ENCODE measurements at places on chromosomes 5 and 9. TPM values are rescaled to one million over a fixed set of nuclear protein-coding genes. Genes with fewer than 3 reads are reported as not detected.

SLC6A19 gene
- polyA plus RNA-seq, result not detected

PTGR1 gene
- 15.3 TPM for polyA plus RNA-seq

GRIA1 gene
- 0.96 TPM for polyA plus RNA-seq

TLR4 gene
- polyA plus RNA-seq, result not detected

ORM2 gene
- polyA plus RNA-seq, result 0.76 TPM

ACSL6 gene
- 0.76 TPM for polyA plus RNA-seq

- H3K36me3 ChIP-seq, result peaks cover 8% of the 10 kb centered on the region
- no peaks in the 10 kb centered on the region for H3K4me1 ChIP-seq
- no peak overlapping the region for H3K4me3 ChIP-seq
- peak overlapping the region; percentile 45 for H3K27ac ChIP-seq
- DNase-seq, result no peak
Observed at GRCh38 chr5:1325870-1326531, 18.9 kb downstream of the CLPTM1L start.

DNA sequence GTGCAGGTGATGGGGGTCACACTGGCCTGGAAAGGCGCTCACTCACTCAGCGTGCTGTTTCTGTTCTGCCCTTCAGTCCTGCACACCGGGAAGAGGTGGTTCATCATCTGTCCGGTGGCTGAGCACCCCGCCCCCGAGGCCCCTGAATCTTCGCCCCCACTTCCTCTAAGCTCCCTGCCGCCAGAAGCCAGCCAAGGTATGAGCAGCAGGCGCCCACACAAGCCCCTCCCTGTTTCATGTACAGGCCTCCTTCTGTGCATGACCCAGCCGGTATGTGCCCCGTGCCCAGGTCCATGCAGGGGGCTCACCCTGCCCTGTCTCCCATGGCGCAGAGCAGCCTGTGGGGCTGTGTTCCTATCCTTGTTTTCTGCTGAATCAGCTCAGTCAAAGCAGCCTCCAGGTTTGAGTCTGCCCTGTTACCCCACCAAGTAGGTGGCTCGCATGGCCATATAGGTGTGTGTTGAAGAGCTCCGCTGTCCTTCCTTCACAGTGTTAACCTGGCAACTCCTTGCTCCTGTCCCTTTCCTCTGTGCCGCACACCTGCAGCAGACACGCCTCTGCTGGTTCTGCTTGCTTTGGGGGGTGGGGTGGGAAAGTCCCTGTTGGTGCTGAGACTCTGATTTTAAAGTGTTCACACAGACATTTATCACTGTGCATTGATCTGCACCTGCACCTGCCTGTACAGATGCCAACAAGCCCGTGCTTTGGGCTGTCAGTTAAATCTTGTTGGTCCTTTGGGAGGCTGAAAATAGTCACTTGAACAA lies 84.8 kb downstream of the WNK2 start:
- no peaks in the 10 kb centered on the region for H3K27me3 ChIP-seq
- no peak overlapping the region for H3K27ac ChIP-seq
- no peaks in the 10 kb centered on the region for H3K4me1 ChIP-seq
- DNase-seq, result no peak
- H3K4me3 ChIP-seq, result no peak overlapping the region

DNA sequence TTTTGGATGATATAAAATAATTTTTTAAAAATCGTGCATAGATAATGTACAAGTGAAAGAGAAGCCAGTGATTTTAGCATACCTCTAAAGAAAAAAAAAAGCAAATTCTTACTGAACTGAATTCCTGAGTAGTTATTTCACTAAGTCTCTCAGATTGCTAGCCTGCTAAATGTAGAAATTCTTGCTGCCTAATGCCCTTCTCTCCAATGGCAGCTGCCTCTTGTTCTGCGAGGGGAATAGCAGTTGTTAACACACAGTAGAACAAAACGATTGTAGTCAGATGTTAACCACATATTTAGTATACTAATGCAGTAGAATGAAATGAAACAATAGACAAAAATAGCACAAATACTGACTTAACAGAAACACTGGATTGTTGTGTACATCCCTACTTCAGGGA lies 26.8 kb downstream of the SMAD5 start:
- no peak overlapping the region for H3K27ac ChIP-seq
- H3K4me1 ChIP-seq, result no peaks in the 10 kb centered on the region
- DNase-seq, result no peak
- peaks cover 40% of the 10 kb centered on the region for H3K36me3 ChIP-seq

GRCh38 chr9:119215651-119216050 lies 153.6 kb downstream of the BRINP1 start:
- no peaks in the 10 kb centered on the region for H3K4me1 ChIP-seq
- no peaks in the 10 kb centered on the region for H3K36me3 ChIP-seq
- no peak overlapping the region for H3K27ac ChIP-seq
- no peak overlapping the region for H3K4me3 ChIP-seq
- no peak for DNase-seq

GRCh38 chr9:76571288-76571687 lies 112.3 kb downstream of the GCNT1 start:
- peak overlapping the region; percentile 56 for H3K4me3 ChIP-seq
- H3K4me1 ChIP-seq, result peaks cover 7% of the 10 kb centered on the region
- no peak overlapping the region for H3K27ac ChIP-seq

DNA sequence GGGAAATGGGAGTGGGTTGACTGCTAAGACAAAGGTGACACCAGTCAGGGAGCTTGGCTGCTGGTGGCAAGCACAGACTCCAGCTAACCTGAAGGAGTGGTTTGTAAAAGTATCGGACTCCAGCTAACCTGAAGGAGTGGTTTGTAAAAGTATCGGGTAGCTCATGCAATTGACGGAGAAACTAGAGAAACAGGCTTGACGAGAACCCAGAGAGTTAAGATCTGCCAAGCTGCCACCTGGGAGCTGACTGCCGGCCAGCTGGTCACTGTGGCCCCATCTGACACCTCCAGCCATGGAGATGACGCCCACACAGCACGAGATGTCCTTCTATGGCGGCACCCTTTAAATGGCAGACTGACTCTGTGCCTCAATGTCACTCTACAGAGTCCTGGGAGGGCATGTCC lies 28.3 kb upstream of the CRB2 start:
- no peak overlapping the region for H3K4me3 ChIP-seq
- H3K4me1 ChIP-seq, result peaks cover 4% of the 10 kb centered on the region
- no peaks in the 10 kb centered on the region for H3K36me3 ChIP-seq
- no peak overlapping the region for H3K27ac ChIP-seq
- H3K27me3 ChIP-seq, result no peaks in the 10 kb centered on the region
- DNase-seq, result peak; percentile 41

DNA sequence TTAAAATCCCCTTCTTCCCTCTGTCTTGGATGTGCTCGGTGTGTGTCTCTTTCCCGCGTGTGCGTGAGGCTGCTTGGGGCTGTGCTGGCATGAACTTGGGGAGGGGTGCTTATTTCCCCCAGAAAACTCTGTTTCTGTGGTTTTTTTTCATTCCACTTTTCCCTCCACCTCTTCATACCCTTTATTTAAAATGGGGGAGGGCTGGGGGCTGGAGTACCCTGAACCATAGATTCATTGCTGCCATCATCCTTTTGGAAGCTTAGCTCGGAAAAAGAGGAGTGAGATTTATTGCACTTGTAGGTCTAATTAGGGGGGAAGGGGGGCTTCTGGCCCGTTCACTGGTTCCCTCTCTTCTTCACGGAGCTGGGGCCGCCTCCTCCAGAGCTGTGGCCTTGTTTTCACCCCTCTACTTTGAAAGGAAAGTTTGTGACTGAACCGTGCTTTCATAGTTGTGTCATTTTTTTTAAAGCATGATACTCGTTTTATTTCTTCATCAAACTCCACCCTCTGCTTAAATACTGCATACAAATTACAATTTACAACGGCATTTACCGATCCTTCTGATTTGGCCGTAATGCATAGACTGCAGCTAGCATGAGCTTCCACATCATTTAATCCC lies 2.9 kb downstream of the NR2F1 start:
- no peak overlapping the region for H3K27ac ChIP-seq

- peak; percentile 22 for DNase-seq
- peaks cover 42% of the 10 kb centered on the region for H3K27me3 ChIP-seq
- no peak overlapping the region for H3K27ac ChIP-seq
- H3K36me3 ChIP-seq, result no peaks in the 10 kb centered on the region
- H3K4me1 ChIP-seq, result no peaks in the 10 kb centered on the region
- peak overlapping the region; percentile 70 for H3K4me3 ChIP-seq
Observed at GRCh38 chr9:33750839-33751339, 44.5 kb upstream of the PRSS3 start.

- no peaks in the 10 kb centered on the region for H3K36me3 ChIP-seq
- H3K27me3 ChIP-seq, result no peaks in the 10 kb centered on the region
- peaks cover 8% of the 10 kb centered on the region for H3K4me1 ChIP-seq
- H3K4me3 ChIP-seq, result no peak overlapping the region
Observed at GRCh38 chr9:91273853-91274552, 87.7 kb downstream of the AUH start.

GRCh38 chr9:22009506-22009867 lies 382 bp upstream of the CDKN2B start:
- peaks cover 67% of the 10 kb centered on the region for H3K27me3 ChIP-seq
- H3K4me1 ChIP-seq, result peaks cover 17% of the 10 kb centered on the region
- no peak for DNase-seq
- H3K4me3 ChIP-seq, result peak overlapping the region; percentile 87
- H3K36me3 ChIP-seq, result no peaks in the 10 kb centered on the region
- H3K27ac ChIP-seq, result no peak overlapping the region

DNA sequence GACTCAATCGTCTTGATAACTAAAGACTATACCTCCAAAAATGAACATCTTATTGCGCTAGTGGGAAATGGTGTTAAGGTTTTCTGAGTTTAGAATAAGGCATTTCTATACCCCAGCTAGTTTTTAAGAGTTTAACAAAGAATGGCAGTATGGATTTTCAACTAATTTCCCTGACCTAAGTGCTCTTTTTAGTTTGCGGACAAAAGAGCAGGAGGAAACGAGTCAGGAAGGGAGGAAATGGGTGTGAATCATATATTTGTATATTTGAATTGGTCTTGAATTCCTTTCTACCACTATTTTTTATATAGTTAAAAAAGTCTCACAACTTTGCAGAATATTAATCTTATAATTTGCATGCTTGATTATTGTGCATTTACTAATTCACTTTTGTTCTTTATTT lies 516.3 kb upstream of the ZNF608 start:
- H3K4me3 ChIP-seq, result no peak overlapping the region
- no peak for DNase-seq
- H3K36me3 ChIP-seq, result no peaks in the 10 kb centered on the region
- H3K4me1 ChIP-seq, result peaks cover 28% of the 10 kb centered on the region
- H3K27ac ChIP-seq, result no peak overlapping the region

DNA sequence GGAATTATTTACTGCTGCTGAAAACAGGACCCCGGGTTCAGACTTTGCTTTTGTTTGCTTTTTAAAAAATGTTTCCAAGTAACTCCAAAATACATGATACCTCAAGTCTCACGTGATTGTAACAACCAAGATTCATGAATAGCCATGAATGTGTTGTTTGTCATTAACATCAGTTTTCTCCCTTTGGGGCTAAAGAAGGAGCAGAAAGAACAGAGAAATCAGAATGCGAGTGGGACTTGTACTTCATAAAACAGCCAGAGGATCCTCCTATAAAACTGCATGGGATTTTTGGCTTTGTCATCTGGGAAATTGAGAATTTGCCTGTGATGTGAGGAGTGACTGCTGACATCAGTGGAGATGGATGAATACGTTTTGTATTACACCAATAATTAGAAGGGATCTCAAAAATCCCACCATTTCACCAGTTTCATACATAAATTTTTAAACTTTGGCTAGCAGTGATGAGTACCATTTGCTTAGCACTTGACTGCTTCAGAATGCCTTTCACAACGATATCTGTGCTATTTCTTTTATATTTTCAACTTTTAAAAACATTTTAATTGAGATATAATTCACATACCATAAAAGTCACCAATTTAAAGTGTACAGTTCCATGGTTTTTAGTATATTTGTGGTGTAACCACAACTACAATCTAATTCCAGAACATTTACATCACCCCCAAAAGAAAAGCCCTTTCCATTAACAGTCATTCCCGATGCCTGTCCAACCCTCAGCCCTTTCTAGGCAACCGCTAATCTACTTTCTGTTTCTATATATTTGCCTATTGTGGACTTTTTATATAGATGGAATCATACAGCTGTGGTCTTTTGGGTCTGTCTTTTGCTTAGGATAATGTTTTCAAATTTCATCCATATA lies 126.9 kb upstream of the ANKRD55 start:
- peaks cover 4% of the 10 kb centered on the region for H3K4me1 ChIP-seq
- DNase-seq, result no peak
- H3K36me3 ChIP-seq, result no peaks in the 10 kb centered on the region
- no peak overlapping the region for H3K27ac ChIP-seq
- H3K27me3 ChIP-seq, result no peaks in the 10 kb centered on the region

DNA sequence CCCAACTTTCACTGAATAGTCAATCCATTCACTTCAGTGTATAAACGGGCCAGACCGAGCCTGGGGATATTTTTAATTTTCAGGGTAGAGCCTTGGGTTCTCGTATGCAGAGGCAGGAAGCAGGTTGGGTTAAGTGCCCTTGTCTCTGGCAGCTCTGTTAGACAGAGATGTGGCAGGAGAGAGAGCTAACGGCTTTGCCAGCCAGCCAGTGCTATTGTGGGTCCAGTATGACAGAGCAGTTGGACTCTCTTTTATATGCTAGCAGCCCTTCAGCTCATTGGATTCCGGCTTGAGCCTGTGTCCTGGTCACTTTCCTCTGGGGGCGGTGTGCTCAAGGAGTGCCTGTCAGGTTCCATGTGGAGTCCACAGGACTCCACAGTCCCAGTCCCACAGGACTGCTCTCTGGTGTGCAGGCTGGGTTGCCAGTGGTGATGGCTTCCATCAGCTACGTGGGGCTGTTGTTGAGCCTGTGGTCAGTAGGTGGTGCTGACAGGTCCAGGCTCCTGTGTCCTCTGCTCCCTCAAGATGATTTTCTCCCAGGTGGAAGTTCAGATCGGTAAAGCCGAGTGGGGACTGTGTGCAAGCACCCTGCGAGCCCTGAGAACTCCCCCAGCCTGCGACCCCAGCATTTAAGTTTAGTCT lies 14.3 kb downstream of the CLTA start:
- peaks cover 80% of the 10 kb centered on the region for H3K36me3 ChIP-seq
- H3K27me3 ChIP-seq, result no peaks in the 10 kb centered on the region
- H3K4me1 ChIP-seq, result no peaks in the 10 kb centered on the region
- H3K27ac ChIP-seq, result no peak overlapping the region

DNA sequence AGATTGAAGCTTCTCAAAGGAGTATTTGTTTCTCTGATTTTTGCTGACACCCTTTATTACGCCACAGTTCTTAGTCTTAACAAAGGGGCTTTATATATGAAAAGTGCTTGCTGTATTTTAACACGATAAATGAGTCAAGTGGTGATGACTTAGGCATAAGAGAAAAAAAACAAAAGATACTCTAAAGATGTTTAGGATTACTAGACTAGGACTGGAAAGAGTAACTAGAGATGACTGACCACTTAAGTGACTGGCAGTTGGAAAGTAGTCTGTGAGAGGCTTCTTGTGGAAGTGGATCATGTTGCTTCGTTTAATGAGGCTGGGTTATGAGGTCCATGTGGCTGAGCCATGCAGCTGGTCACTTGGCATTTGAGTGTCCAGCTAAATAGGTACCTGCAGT lies 69.4 kb upstream of the ACTBL2 start:
- no peak overlapping the region for H3K27ac ChIP-seq
- H3K27me3 ChIP-seq, result no peaks in the 10 kb centered on the region
- no peaks in the 10 kb centered on the region for H3K4me1 ChIP-seq
- DNase-seq, result no peak
- no peaks in the 10 kb centered on the region for H3K36me3 ChIP-seq
- H3K4me3 ChIP-seq, result no peak overlapping the region

DNA sequence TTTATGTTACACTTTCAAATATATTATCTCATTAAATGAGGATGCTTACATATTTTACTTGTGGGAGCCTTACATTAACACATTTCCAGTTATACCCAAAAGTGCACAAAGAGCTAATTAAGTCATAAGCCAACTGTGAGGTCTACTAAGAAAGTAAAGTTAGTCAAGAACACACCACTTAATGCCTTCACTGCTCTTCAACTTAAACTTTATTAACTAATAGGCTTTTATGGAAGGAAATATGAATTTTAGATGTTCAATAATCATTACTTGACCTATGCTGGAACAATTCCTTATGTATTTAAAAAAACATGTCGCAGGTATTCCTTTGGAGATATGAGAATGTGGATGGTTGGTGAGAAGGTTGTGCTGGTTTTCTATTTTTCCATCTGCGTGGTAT lies 3.4 kb downstream of the ST8SIA4 start:
- peaks cover 19% of the 10 kb centered on the region for H3K4me1 ChIP-seq
- no peak overlapping the region for H3K27ac ChIP-seq
- no peak for DNase-seq
